ENCODE measurements at places on chromosomes 3 and 15.

- DNase-seq: no peak
Measured at GRCh38 chr3:175094344-175094743, 235.2 kb downstream of the NAALADL2 start.

DNA sequence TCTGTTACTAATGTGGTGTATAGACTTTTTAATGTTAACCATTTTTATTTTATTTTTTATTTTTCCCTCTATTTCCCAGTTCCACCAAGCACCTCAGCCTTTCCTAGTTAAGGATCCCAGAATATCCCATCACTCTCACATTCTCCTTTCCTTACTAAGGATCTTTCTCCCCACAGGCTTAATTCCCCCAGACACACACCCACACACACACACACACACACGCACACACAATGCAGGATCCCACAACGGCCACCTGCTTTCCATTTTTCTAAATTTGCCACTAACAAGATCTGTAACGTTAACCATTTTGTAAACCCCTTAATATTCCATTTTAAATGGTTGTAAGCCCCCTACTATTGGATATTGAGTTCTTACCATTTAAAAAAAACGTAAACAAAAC lies 404.1 kb downstream of the ZIC1 start:
- no peak for DNase-seq

GRCh38 chr3:153397794-153398193 lies 235.8 kb downstream of the RAP2B start:
- no peak for DNase-seq

- DNase-seq: no peak
Measured at GRCh38 chr15:58066042-58066867, 744 bp upstream of the ALDH1A2 start.

- DNase-seq: no peak
Measured at GRCh38 chr3:64463981-64464380, 223.8 kb downstream of the ADAMTS9 start.

- DNase-seq: no peak
Measured at GRCh38 chr3:126212620-126213378, 32.4 kb upstream of the ALDH1L1 start.

- DNase-seq: no peak
Measured at GRCh38 chr3:106725566-106725965, 651.7 kb upstream of the CCDC54 start.

- DNase-seq: no peak
Measured at GRCh38 chr15:45670091-45670490, 35.3 kb downstream of the SQOR start.

- no peak for DNase-seq
Measured at GRCh38 chr15:77497942-77498361, 77.3 kb downstream of the HMG20A start.

DNA sequence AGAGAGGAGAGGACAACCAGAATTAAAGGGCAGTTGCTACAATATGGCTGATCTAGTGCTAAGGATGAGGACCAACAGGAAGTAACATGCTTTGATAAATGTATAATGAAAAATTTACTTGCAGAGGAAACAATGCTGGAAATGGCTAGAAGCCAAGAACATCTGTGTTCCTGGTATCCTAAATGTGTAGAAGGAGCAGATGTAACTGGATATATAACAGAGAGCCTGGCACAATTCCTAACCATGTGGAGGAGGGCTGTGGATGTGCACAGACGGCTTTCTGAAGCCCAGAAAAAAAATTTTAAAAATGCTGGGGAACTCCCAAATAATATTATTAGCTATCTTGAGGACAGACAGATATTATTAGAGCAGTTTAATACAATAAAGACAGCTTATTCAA lies 159.4 kb upstream of the GBE1 start:
- no peak for DNase-seq

GRCh38 chr15:88428805-88429605 lies 38.2 kb downstream of the MRPL46 start:
- no peak for DNase-seq

GRCh38 chr3:114231616-114232015 lies 5.8 kb downstream of the ZNF80 start:
- DNase-seq: no peak

DNA sequence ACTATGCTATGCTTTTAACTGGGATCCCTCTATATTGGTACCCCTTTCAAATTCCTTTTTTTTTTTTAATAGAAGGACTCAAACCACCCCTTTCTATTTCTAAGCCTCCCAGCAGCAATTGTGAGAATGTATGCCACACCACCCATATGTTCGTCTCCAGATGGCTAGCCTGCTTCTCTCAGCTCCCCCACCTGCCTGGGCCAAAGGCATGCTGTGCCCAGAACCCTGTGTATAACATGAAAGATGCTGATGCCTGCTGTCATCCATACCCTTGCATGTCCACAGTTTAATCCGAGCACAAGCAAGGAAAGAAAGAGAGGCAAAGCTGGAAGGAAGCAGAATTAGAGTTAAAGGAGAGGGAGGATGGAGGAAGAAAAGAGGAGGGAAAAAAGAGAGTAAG lies 159.5 kb upstream of the CNTN6 start:
- no peak for DNase-seq

DNA sequence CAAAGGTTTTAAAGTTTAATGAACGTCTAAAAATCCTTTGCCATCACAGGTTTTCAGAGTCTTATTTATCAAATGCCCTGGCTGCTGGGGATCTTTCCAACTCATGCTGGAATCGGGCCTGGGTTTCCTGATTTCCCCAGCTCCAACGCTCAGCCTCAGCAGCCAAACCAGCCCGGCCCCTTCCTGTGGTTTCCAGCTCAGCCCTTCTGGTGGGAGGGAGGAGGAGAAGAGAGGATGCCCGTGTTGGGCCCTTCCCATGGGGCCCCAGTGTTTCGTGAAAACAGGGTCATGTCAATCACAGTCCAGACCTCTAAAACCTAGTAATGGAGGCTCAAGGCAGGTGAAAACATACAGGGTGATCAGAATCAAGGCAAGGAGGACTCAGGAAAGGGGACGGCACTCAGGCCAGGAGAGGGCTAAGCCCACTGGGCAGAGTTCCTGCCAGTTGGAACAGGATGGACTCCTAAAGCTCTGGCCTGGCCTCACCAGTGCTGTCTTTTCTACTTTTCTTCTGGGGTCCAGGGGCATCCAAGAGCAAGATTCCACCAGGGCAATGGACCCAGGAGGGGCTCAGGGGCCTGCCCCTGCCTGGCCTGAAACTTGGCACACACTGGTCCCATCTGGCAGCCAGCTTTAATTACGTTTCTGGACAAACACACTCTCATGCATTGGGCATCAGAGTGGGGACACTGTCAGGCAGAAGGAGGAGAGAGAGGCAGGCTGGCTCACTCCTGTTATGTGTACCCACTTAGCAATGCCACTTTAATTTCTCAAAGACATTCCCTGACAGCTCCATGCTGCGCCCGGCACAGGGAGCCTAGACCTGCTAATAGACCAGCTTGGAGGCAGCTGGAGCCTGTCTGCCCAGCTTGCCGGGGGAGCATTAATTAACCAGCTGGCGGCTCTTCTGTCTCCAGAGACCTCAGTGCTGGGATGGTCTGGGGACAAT lies 194.6 kb downstream of the FAM43A start:
- DNase-seq: no peak

DNA sequence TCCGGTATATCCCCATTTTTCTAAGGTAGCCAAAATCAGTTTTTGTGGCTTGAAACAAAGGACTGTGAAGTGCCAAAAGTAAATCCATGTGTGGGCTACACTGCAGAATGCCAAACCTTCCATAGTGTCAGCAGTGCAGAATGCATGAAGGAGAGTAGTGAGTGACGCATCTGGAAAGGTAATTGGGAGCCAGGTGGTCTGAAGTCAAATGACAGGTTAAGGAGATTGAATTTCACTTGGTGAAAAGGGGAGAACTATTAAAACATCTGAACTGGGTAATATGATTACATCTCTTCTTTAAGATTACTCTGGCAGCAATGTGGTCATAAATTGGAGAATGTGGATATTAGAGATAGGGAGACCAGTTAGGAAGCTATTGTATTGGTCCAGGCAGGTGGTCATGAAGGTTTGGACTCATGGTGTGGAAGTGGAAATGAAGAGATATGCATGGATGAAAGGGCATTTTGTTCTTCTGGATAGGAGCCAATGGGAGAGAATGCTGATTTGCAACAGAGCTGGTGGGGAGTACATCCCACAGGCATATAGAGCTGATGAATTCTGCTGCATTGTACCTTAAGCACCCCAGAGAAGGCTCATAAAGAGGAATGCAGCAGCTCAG lies 118.2 kb downstream of the ECT2 start:
- no peak for DNase-seq

- no peak for DNase-seq
Measured at GRCh38 chr3:146313031-146313745, 62.3 kb upstream of the PLSCR4 start.

GRCh38 chr3:195757827-195758226 lies 37.0 kb downstream of the MUC20 start:
- no peak for DNase-seq

- DNase-seq: no peak
Measured at GRCh38 chr3:39978308-39978707, 168.9 kb downstream of the MYRIP start.

- no peak for DNase-seq
Measured at GRCh38 chr3:42317137-42317536, 51.2 kb upstream of the CCK start.

DNA sequence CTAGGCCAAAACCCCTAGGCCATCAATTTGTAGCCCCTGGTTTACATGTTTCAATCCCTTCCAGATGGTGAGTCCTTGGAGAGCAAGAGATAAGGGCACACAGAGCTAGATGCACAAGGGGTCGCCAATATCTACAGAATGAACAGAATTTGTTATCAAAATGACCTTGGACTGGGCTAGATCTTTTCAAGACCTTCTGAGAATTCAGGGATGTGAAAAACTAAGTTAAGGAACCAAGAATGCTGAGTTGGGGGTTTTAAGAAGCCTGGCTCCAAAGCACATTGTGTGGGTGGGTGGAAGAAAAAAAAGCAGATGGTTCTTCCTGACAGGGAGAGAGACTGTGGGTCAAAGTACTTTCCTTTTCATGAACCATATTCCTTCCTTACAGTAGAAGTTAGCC lies 10.2 kb downstream of the CDCP1 start:
- DNase-seq: no peak

DNA sequence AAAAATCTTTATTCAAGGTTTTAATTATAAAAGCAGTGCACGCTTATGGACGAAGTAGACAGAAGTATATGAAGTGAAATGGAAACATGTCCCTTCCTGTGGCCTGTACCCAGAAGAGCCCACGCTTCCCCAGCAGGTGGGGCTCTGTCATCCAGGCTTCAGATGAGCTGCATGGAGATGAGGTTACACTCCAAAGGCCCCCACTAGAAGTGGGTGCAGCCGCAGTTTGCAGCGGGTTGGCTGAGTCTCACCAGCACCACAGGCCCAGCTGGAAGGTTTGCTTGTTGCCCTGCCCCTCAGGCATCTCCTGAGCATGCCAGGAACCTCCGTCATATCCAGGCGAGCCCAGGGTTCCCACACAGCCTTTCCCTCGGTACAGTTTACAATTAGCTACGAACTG lies 33.1 kb downstream of the PRR20G start:
- DNase-seq: no peak

DNA sequence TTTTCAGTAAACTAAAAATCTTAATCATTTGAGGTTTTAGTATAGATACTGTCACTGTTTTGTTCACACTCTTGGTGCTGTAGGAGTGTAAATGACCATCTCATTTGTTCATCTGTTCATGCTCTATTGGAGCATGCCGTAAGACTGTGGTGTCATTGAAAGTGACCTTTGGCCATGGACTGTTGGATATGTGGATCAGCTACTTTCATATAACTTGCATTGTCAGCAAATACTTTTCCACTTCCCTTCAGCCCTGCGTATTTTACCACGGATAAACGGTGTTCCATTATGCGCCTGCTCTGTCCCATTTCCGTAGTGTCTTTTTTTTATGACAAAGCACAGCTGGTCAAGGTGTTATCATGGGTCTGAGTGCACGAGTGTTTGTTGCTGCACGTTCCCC lies 32.6 kb upstream of the SENP5 start:
- no peak for DNase-seq

- DNase-seq: no peak
Measured at GRCh38 chr3:67654844-67655177, 399 bp upstream of the SUCLG2 start.

DNA sequence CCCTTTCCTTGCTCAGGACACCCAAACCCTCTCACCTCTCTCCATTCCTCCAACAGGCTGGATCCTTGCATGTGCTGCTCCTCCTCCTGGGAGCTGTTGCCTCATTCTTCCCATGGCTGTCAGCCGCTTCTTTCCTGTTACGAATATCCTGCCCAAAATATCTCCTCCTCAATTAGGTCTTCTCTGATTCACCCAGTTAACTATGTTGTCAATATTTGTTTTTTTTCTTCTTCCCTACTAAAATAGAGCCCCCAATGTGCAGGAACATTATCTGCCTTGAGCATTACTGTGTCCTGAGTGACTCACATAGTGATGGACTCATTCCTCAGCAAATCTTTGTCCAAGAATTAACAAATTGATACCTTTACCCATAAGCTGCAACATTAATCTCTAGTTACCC lies 357.2 kb downstream of the CLSTN2 start:
- peak; percentile 12 for DNase-seq

DNA sequence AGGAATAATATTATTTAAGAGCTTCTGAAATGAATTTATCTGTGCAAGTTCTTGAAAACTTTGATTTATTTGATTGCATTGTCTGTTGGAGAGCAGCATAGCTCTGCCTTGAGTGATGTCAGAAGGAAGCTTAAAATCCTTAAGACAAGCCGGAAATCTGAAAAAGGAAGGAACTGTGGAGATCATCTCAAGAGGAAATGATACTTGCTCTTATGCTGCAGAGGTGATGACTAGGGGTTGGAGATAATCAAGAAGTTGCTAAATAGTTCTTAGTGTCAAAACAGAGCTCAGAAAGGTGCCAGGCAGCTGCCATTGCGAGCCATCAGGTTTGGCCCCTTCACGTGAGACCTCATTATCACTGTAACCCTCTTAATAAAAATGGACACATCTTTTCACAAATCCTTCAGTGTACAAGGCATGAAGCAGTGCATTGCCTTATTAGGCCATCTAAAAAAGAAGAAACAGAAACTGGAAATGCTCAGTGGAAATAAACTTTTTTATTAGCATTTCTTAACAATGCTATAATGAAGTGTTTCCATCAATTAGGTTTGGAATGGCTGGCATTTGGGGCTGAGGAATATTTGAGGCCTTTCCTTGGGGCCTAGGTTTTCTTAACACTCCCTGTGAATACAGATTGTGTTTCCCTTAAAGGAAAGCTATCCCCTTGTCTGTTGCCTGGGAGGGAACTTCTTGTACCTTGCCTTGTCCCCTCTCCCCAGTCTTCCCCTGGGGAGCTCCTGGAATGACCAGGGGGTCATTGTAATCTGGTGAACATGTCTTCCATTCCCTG lies 34.5 kb upstream of the VILL start:
- no peak for DNase-seq

DNA sequence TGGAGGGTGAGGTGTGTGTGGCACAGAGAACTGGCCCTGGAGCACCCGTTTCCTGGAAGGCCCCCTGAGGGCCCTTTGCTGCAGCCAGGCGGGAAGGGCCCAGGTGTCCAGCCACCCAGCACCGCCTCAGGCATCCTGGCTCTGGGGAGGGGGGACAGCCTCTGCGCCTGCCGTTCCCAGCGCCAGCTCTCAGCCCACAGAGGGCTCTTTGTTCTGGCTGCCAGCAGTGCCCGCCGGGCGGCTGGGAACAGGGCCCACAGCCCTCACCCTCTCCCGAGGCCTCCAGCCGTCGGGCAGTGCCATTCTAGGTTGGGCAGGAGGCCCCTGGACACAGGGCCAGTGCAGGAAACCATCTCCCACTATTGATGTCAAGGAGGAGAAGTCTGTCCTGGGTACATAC lies 8.3 kb downstream of the SLC38A3 start:
- DNase-seq: no peak

- no peak for DNase-seq
Measured at GRCh38 chr3:31420311-31420710, 112.4 kb upstream of the STT3B start.

- DNase-seq: no peak
Measured at GRCh38 chr15:79572691-79573404, 140.7 kb downstream of the MINAR1 start.

- no peak for DNase-seq
Measured at GRCh38 chr15:31330836-31331235, 4.2 kb downstream of the KLF13 start.

All from GM04503 (cell line).